ENCODE measurements at places on chromosomes 3 and 15.

DNA sequence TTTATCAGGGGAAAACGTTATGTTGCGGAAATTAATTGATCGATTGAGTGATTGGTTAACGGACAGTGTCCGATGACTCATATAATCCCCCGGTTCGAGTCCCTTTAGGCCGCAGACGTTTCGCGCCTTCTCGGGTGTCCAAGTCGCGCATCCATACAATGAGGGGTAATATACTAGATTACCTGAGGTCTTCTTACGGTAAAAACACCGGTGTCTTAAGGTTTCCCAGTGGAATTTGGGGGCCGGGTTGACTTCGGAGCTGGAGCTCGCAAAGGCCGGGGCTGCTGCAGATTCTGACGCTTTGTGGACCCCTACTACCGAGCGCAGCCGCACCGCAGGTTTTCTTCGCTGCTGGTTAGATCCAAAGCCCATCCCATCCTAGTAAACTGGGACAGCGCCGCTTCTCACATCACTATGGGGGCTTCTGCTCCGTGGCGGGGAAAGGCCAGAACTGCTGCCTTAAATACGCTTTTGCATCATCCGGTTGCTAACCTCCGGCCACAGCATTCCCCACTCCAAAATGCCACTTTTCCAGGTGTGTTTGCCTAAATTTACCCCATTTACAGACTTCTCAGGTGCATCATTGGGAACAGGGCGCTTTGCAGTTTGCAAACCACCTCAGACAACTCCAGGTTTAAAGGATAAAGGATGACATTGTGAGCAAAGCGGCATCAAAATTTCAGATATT is 858 bp upstream of the SACM1L start:
- no peak for DNase-seq

GRCh38 chr3:94098452-94098851 is 35.6 kb downstream of the NSUN3 start:
- no peak for DNase-seq

GRCh38 chr3:149770246-149770645 is 18.0 kb upstream of the COMMD2 start:
- no peak for DNase-seq

GRCh38 chr15:96053781-96054428 is 276.6 kb upstream of the NR2F2 start:
- DNase-seq: no peak

DNA sequence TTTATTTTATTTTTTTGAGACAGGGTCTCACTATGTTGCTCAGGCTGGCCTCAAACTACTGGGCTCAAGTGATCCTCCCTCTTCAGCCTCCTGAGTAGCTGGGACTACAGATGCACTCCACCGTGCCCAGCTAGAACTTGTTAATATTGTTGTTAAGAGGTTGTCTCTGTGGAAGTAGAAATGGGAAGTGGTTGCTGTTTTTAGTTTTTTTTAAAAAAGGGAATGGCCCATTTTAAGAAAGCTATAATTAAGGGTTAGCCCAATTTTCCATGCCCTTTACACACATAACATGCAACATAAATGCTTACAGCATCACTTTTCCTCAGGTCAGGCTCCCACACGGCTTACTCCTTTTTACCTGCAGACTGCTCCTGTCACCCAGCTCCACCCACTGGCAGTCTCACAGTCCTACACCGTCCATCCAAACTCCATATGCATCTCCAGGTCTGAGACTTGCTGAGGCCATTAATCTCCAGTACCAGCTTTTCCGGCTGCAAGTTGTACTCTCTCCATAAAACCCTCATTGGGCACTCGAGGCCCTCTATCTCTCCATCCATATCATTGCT is 19.8 kb downstream of the MORC1 start:
- no peak for DNase-seq

GRCh38 chr3:121718205-121718846 is 31.2 kb downstream of the GOLGB1 start:
- no peak for DNase-seq

GRCh38 chr3:95798628-95799027 is 1015.8 kb upstream of the EPHA6 start:
- DNase-seq: no peak

GRCh38 chr15:59819092-59819491 is 130.0 kb upstream of the BNIP2 start:
- no peak for DNase-seq

- DNase-seq: no peak
These were observed 9.9 kb downstream of the ARL6IP5 start for GRCh38 chr3:69094467-69095205.

- no peak for DNase-seq
These were observed 306.2 kb upstream of the DPPA4 start for GRCh38 chr3:109643590-109643989.

GRCh38 chr3:82130046-82130445 is 368.6 kb upstream of the GBE1 start:
- DNase-seq: no peak

- no peak for DNase-seq
These were observed 22.7 kb upstream of the IGF2BP2 start for GRCh38 chr3:185847506-185847905.

DNA sequence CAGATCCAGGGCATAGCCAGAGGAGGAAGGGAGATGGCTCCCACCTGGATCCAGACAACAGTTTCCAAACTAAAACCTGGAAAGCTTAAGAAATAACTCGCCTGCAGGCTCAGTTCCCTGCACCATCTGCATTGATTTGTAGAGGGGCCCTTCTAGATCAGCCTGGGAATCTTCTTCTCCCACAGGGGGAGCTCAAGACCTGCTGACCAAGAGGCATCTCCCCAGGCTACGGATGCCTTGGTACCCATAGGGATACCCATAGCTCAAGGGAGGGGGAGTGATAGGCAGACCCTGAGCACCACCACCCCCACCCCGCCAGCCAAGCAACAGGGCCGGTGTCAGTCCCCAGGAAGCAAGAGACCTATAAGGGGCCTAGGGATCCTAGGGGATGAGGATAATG is 28.0 kb upstream of the DCLK3 start:
- no peak for DNase-seq

DNA sequence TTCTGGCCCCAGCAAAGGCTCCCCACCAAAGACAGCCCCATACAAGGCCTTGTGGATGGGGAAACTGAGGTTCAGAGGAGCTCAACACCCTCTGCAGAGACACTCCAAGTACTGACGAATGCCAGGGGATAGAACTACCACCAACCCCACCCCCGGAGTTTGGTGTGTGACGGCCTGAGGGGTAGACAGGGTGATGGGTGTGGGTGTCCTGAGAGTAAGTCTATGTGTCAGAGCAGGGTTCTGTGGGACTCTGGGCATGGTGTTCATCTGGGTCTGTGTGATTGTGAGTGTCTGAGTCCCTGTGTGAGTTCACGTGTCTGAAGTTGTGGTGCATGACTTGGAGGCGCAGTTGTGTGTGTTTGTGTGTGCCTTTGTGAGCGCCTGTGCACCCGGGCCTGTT is 7.4 kb downstream of the PTH1R start:
- DNase-seq: no peak

GRCh38 chr3:172106037-172106954 is 66.9 kb downstream of the FNDC3B start:
- DNase-seq: no peak

GRCh38 chr15:95210436-95210981 is 979.1 kb downstream of the MCTP2 start:
- DNase-seq: no peak

DNA sequence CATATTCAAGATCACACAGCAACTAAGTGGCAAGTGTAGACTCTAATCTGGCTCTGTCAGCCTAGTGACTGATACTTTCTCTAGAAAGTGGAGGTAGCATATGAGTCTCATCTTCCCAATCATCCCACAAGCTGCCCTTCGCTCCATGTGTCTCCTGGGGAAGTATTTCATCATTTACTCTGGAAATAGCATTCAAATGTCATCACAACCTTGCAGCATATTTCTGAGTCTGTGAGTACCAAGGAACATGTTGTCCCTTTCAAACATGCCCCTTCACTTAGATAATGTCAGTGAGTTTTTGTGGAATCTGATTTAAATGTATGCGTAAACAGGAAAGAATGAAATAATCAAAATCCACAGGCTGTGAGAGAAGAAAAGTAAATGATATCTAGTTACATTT is 322.9 kb downstream of the SLC9A9 start:
- no peak for DNase-seq

DNA sequence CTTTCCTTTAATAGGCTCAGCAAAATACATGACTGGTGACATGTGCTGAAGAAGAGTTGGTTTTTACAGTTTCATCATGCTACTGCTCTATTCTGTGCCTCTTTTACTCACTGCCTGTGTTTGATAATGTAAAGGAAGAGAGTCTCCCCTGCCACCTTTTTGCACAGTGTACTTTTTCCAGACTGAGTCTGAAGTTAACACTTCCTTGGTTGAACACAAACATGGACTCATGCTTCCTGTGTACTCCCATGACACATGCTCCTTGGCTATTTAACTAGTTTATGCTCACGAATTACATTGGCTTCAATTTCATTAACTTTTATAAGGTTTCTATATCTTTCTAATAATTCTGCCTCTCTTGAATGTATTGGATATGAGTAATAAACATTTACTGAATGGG is 396.1 kb downstream of the VGLL3 start:
- no peak for DNase-seq

GRCh38 chr15:57919754-57920153 is 145.8 kb downstream of the ALDH1A2 start:
- DNase-seq: no peak

- peak; percentile 10 for DNase-seq
These were observed 35.1 kb upstream of the IL12A start for GRCh38 chr3:159953325-159954085.

DNA sequence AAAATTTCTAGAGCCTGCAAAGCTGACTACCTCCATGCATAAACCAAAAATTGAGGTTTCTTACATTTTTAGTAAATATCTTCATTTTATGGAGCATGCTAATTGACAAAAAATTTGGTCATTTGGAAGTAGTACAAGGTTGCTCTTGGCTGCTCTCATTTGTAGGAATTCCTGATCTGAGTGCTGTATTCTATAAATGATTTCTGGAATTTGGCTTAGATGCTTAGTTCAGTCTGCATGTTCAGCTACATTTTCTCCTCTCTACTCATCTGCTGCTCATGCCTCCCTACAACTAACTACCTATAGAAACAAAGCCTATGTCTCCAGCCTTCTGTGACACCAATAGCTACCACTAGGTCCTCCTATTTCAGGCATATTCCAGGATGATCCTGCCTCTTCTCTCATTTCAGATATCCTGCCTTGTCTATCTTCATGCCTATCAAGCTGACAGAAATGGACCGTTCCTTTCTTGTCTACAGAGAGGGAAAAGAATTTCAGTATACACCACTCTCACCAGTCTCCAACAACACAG is 901.1 kb downstream of the TBL1XR1 start:
- DNase-seq: no peak

DNA sequence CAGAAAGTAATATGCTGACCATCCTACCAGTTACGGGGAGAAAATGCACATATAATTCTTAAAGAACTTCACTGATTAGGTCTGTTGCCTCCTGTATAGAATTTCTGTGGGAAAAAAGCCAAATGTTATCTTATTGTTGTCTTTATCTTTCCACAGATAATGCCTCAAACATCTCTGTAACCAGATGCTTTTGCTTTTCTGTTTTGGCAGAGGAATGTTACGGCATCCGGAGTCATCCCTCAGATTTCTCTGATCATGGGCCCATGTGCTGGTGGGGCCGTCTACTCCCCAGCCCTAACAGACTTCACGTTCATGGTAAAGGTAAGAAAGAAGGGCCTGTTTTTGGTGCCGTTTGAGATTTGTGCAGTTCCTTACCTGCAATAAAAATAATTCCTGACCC is 33.5 kb downstream of the PCCB start:
- no peak for DNase-seq

DNA sequence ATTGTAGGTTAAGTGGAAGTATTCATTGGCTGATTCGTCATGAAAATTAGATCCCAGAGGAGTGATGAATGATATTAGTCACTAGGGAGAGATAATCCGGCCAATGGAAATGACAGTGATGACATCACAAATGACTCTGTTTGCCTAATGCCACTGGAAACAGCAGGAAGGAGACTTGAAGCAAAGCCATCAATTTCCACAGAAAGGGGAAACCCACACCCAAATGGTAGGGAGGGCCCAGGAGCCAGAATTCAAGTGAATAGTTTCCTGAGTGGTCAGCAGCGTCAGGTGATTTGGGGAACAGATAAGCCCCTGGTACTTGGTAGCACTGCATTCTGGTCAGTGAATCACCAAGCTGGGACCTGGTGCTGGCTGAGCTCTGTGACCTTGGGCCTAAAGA is 3.3 kb upstream of the ADAMTS9 start:
- no peak for DNase-seq

DNA sequence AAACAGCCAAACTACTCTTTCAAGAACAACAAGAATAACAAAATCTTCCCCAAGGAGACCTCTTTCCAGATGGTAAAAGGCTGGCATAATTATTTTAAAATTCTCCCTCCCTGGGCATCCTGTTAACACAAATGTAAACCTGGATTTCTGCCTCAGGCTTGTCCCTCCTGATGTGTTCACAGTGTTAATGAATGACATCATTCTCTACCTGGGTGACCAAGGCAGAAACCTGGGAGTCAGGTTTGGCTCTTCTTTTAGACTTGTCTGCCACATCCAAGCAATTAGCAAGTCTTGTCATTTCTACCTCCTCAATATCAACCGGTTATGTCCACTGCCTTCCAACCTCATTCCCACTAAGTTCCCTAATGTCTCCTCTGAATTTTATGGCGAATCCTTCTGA is 368.7 kb upstream of the TBL1XR1 start:
- DNase-seq: no peak

GRCh38 chr15:44215594-44215993 is 20.5 kb upstream of the FRMD5 start:
- DNase-seq: no peak

DNA sequence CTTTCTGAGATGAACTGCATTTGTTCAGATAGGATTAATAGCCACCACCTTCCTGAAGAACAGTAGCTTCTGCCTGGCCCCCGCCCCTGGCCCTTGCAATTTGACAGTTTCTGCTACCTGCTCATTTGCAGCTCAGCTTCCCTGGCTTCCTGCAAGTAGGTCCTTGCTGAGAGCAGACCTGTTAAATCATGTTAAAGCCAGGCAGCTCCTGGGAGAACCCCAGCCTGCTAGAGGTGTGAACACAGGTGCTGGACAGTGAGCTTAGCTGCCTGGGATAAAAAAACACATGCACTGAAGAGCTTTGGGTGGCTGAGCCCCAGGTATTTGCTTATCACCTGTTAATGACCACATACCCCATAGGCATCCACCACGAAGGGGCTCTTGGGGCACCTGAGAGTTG is 143.4 kb downstream of the PTPRG start:
- DNase-seq: no peak

- no peak for DNase-seq
These were observed 46.2 kb downstream of the TBL1XR1 start for GRCh38 chr3:177150970-177151627.

DNA sequence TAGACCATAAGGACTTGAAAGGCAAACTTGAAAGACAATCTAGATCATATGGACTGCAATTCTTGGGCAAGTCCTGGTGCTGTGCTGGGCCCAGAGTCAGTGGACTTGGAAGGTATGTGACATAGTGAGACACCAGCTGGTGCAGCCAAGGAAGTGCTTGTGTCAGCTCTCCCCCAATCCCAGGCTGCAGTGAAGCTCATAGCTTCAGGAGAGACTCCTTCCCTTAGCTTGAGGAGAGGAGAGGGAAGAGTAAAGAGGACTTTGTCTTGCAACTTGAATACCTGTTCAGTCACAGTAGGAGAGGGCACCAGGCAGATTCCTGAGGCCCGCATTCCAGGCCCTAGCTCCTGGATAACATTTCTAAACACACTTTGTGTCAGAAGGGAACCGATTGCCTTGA is 127.4 kb upstream of the ZPLD1 start:
- no peak for DNase-seq

GRCh38 chr15:62249501-62249900 is 84.4 kb upstream of the C2CD4B start:
- DNase-seq: no peak

Data from frontal cortex (tissue), 4 donors.